ENCODE measurements at places on chromosomes 1 and 21.

DNA sequence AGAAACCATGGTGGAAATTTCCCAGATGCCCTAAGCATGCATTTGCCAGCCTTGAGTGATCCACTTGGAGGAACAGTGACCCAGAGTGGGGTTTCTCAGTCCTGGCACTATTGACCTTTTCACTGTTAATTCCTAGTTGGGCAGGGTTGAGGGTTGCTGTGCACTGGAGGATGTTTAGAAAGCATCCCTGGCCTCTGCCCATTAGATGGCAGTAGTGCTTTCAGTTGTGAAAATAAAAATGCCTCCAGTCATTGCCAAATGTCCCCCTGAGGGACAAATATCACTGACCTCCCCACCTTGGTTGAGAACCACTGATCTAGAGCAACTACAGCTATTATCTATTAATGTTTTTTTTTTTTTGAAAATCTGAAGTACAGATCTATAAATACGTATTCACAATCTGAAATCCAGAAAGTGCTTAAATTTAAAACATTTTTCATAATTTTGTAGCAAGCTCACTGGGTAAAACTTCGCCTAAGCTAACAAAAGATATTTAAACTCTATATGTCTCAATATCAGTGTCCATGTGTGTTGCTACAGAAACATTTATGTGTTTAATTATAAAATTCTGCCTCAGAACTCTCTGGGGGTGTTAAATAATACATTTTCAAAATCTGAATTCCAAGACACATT is 27.3 kb downstream of the F3 start:
- DNase-seq = peak; percentile 3

- peak; percentile 69 for DNase-seq
Measured at GRCh38 chr1:72283307-72284083, 1.2 kb upstream of the NEGR1 start.

DNA sequence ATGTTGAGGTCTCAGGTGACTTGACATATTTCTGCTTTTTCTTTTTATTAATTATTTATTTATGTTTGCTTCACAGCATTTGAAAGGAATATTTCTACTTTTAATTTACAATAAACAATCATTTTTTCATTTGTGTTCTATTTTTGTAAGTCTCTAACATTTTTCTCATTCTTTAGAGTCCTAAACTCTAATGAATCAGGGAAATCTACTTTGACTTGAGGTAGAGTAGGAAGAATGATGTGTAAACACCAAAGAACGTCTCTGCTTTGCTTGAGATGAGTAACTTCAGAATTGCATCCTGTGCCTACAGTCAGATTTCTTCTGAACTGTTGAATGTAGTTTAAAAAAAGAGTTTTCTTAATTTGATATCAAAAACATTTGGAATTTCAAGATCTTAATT is 65.2 kb downstream of the CNST start:
- DNase-seq = no peak

- DNase-seq = no peak
Measured at GRCh38 chr1:20992322-20993056, 184.2 kb downstream of the EIF4G3 start.

- DNase-seq = no peak
Measured at GRCh38 chr1:37537378-37537777, 16.7 kb downstream of the SNIP1 start.

GRCh38 chr1:81976539-81976938 is 175.8 kb downstream of the ADGRL2 start:
- DNase-seq = no peak

- DNase-seq = no peak
Measured at GRCh38 chr21:38925923-38926322, 120.2 kb downstream of the ETS2 start.

DNA sequence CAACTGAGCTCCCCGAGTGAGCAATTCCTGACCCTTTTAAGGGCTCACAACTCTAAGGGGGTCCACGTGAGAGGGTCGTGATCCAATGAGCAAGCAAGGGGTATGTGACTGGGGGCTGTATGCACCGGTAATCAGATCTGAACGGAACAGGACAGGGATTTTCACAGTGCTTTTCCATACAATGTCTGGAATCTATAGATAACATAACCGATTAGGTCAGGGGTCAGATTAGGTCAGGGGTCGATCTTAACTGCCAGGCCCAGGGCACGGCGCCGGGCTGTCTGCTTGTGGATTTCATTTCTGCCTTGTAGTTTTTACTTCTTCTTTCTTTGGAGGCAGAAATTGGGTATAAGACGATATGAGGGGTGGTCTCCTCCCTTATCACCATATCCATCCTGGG is 30.7 kb upstream of the OPRD1 start:
- DNase-seq = no peak

DNA sequence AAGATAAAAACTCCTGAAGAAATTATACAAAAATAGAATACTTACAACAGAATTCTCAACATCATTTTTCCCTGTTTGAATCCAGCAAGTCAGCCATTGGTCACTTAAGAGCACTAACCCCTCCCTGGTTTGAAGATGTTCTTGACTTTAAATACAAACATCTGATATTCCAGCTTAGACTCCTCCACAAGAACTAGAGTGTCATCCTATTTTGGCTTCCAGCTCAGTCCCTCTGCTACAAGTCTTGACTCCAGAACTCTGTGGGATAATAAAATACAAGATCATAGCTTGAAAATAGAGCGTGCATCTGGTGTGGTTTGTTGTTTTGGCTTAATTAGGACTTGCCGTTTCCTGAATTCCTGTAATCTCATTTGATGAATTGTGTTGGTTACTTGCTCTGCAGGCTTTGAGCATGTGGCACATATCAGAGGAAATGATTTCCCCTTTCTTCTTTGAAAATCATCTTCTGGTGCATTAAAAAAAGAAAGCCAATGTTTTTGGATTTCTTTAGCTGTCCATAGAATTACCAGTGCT is 63.7 kb upstream of the DPT start:
- DNase-seq = no peak

GRCh38 chr1:175145899-175146528 is 46.6 kb downstream of the KIAA0040 start:
- no peak for DNase-seq

DNA sequence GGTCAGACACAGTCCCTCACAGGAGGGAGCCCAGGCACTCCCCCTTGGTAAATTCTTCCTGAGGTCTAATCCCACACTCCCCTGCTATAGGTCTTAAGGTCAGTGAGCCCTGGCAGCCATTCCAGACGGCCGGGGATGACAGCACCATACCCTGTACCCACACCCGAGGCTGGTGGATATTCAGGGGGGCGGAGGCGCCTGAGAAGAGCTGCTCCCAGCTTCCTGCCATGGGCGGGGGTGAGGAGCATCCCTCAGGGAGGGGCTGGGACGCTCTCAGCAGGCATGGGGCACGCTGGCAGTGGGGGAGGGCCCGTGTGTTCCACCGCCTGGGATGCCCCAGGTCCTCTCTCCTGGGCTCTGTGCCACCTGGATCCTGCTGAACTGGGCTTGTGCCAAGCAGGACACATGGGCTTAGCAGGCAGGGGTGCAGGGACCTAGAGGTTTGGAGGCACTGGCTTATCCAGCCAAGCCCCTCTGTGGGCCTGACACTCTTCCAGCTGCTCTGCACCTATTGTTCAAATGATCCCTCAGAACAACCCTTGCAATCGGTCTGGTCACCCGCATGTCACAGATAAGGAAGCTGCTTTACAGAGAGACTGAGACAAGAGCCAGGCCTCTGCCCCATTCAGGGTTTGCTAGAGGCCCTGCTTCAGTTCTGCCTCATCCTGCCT is 5.7 kb upstream of the ADGRB2 start:
- DNase-seq = no peak

DNA sequence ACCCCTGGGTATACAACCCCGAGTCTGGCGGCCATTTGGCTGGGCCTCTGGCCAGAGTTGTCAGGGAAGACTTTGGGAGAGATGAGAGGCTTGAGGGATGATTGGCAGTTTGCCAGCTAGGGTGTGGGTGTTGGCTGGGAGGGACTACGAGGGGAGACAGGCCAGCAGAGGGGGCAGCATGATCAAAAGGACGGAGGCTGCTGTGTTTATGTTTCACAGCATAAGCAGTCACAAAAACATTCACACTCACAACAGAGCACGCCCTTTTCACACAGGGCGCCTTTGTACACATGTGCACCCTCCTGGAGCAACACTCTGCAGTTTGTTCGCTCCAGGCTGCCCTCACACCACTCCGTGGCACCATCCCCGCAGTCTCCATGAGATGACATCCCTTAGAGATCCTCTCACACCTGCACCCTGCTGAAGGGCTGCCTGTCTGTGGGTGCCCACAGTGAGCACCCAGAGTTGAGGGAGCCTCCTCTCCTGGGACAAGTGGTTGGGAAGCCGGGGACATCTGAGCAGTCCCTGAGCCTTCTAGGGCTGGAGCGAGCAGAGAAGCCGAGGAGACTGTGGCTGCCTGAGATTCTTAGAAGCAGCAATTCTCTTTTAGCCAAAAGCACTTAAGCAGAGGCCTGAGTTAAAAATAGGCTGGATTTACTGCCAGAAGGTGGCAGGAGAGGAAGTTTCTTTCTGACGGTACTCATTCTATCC is 15.4 kb downstream of the EFNA3 start:
- DNase-seq = peak; percentile 40

- no peak for DNase-seq
Measured at GRCh38 chr21:36321325-36322082, 1.5 kb downstream of the MORC3 start.

DNA sequence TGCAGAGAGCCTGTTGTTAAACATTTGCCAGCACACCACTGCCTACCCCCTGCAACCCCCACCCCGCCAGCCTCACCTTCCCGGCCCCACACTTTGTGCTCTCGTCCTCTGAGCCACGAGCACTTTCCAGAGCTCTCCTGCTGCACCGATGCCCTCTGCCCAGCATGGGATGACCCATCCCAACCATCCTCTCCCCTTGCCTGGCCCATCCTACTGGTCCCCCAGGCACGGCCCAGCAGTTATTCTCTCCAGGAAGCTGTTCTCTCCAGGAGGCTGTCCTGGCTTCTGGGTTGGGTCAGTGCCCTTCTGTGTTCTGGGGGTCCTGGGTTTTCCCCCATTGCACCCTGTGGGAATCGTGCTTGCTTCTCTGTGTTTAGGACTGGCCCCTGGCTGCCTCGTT is 60.1 kb upstream of the ABCG1 start:
- DNase-seq = no peak

DNA sequence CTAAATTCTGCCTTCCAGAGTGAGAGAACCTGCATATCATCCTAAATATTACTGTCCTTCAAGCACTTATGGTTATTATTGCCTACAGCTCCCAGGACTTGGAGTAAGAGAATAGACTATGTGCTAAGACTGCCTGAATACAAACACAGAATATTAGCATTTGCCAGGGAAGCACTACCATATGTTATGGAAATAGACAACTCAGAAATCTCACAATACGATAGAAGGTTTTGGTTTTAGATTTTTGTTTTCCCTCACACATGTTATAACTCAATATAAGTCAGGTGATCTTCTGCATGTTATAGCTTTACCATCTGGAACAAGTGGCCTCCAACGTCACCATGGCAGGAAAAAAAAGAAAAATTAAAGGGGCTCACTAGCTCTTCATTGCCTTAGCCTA is 413.9 kb downstream of the LRRIQ3 start:
- DNase-seq = no peak

DNA sequence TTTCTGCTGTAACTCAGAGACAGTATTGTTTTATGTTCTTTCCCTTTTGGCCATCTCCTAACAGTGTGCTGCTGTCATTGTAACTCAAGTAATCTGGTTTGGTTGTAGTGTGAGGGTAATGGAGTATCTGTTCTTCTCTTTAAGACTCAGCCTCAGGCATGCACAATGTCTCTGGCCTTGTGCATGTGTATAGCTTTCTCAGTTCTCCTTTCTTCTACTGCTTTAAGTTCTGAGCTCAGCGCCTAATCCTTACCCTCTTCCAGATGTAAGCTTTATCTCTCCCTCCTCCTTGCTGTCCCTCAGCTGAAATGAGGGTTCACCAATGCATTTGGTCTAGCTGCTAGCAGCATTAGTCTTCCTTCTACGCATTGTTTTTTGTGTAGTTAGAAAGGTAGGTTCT is 1420.4 kb upstream of the PRMT6 start:
- DNase-seq = no peak

DNA sequence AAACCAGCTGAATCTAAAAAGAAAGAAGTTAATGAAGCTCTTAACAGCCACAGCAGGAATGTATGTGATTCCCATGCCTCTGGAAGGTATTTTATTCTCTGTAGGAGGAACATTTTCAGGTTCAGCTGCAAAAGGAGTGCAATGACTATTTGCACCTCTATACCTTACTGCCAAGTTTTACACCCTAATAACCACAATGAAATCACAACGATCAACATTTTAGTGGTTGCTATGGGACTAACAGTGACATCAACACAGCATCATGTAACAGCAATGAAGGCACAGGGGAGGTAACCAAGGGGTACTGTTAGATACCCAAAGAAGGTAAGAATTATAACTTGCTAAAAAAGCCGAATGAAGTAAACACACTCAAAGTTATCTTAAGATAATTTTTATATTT is 116.3 kb upstream of the HP1BP3 start:
- DNase-seq = no peak

DNA sequence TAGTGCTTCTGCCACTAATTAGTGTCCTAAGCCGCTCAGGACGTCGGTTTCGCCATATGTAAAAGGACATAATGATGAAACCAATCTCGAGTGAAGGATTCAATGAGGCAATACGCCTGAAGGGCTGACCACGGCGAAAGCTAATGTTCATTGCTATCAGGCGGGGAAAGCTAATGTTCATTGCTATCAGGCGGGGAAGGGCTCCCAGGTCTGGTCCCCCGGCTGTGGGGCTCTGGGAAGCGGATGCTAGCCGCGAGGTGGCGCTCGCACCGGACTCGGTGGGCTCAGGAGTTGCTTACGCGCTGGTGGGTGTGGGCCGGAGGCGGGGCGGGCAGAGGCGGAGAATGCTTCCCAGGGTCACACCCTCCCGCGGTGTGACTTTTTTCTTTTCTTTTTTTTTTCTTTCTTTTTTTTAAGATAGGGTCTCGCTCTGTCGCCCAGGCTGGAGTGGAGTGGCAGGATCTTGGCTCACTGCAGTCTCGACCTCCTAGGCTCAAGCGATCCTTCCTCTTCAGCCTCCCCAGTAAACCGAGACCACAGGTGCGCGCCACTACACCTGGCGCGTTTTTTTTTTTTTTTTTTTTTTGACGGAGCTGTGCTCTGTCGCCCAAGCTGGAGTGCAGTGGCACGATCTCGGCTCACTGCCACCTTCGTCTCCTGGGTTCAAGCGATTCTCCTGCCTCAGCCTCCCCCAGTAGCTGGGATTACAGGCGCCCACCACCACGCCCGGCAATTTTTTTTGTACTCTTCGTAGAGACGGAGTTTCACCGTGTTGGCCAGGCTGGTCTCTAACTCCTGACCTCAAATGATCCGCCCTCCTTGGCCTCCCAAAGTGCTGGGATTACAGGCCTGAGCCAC is 1.1 kb upstream of the PEAR1 start:
- peak; percentile 65 for DNase-seq

DNA sequence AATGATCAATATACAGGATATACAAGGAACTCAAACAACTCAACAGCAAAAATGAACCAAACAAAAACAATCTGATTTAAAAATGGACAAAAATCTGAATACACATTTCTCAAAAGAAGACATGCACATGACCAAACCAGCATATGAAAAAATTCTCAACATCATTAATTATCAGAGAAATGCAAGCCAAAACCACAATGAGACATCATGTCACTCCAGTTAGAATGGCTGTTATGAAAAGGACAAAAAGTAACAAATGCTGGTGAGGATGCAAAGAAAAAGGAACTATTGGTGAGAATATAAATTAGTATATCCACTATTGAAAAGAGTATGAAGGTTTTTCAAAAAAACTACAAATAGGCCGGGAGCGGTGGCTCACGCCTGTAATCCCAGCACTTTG is 42.0 kb downstream of the FCRL3 start:
- DNase-seq = no peak

Measured in NCI-H510A (cell line).